NCI-H460 (cell line): ENCODE measurements at places on chromosomes 12 and 14. TPM values are rescaled to one million over a fixed set of nuclear protein-coding genes. Genes with fewer than 3 reads are reported as not detected.
A peak's percentile ranks its signal among the peaks of the same experiment; 100 is the strongest.

DNA sequence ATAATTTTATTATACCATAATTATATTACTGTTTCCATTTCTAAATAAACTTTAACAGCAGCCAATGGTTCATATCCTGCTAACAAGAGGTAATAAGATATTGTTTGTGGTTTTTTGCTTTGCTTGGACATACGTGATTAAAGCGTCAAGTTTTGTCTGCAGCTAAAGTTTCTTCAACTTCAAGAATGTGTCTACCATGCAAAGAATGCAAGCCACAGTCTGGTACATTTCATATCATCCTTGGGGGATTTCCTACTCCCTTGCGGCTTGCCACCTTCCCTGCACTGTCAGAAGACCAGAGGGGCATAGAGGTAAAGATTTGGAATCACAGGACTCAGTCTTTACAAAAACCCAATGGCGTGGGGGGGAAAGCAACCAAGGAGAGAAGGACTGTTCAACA lies 125.2 kb downstream of the MED13L start:
- no peak for DNase-seq

DNA sequence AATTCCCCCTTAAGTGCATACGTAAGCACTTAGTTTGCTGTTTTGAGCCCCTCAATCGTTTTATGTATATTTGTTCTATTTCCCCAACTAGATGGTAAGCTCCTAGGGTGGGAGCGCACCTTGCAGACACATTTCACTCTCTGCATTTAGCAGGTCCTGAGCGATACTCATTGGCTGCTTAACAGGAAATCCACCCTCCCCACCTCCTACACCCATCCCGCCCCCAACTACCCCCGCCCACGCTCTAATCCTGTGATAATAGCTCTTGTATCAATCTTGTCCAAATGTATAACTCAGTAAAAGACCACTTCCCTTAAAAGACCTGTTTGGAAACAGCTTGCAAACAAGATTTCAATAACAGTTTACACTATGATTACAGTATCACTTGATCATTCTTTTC lies 8.1 kb downstream of the LPAR5 start:
- no peak for DNase-seq

- DNase-seq = no peak
These were observed 77.0 kb downstream of the TMEM117 start for GRCh38 chr12:43912859-43913258.

- DNase-seq = no peak
These were observed 120.5 kb downstream of the NUAK1 start for GRCh38 chr12:106018286-106018685.

DNA sequence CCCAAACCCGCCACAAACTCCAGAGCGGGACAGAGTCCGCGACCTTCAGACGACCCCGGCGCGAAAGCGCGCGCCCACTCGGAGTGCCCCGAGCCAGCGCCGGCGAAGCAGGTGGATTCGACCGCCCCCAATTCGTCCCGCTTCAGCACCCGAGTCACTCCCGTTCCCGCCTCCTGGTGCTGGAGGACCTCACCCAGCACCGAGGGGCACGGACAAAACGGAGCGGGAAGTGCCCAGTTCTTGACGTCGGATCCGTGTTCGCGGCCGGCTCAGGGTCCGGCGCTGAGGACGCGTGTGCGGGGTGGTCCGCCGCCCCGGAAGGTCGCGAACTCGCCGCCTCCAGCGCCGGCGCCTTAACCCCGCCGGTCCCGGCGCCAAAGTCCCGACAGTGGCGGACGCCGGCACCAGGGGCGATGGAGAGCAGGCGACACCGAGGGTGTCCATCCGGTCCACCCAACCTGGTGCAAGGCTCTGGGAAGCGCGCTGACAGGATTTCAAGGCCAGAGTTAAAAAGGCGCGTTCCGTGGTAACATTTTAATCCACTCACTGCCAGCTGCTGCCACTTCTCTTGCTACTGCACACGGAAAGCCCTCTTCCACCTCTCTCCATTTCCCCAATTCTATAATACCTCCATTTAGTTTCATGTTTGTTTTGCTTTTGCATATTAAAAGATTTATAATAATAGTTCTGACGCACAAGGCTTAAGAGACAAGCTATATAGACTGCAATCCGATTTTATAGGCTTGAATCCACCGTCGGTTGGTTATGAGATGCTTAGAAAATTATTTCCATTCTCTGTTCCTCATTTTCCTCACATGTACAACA lies 240.0 kb upstream of the CPNE8 start:
- DNase-seq = peak; percentile 49

- DNase-seq = no peak
These were observed 17.8 kb downstream of the TAOK3 start for GRCh38 chr12:118354903-118355302.

Gene ZBTB39
- total RNA-seq = 8.8 and 10.3 TPM in 2 replicates

Gene EIF2S3B
- 2.5 TPM in 2 replicates for total RNA-seq

Gene TSPAN19
- total RNA-seq = 0.10 TPM in 1 of 2 replicates, not detected in the other

Gene PTHLH
- 3.1 and 3.5 TPM in 2 replicates for total RNA-seq
